ENCODE measurements at places on chromosomes 13 and 19.

DNA sequence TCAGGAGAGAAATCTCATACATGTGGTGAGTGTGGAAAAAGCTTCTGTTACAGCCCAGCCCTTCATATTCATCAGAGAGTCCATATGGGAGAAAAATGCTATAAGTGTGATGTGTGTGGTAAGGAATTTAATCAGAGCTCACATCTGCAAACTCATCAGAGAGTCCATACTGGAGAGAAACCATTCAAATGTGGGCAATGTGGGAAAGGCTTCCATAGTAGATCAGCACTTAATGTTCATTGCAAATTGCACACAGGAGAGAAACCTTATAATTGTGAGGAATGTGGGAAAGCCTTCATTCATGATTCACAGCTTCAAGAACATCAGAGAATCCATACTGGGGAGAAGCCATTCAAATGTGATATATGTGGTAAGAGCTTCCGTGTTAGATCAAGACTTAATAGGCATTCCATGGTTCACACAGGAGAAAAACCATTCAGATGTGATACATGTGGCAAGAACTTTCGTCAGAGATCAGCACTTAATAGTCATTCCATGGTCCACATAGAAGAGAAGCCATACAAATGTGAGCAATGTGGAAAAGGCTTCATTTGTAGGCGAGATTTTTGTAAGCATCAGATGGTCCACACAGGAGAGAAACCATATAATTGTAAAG is 15.2 kb downstream of the ZNF221 start:
- DNase-seq, result no peak

DNA sequence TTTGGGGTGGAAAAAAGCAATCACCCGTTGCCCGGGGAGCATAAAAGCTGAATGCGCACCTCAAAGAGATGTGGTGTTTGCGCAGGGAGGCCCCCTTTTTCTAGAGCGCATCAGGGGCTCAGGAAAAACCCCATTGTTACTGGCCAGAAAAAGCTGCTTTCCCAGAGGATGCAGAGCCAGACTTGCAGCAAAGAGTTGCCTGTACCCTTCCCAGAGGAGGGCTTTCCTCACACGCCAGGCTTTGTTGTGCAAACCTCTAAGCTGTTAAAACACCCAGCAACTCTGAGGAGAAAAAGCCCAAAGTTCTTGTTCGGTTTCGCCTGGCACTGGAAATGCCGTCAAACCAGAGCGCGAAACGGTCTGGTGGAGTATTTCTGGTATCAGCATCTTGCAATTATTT is 29.3 kb downstream of the GSX1 start:
- DNase-seq, result no peak

GRCh38 chr19:6271721-6272410 is 7.9 kb downstream of the MLLT1 start:
- no peak for DNase-seq

GRCh38 chr13:109794095-109794494 is 7.7 kb upstream of the IRS2 start:
- DNase-seq, result no peak

- DNase-seq, result peak; percentile 94
These were observed at the start of gene WDR18 for GRCh38 chr19:984165-984967. TSS of gene WDR18 (plus strand) at chr19:984345. CDS start at chr19:984354, 9 bp downstream.

DNA sequence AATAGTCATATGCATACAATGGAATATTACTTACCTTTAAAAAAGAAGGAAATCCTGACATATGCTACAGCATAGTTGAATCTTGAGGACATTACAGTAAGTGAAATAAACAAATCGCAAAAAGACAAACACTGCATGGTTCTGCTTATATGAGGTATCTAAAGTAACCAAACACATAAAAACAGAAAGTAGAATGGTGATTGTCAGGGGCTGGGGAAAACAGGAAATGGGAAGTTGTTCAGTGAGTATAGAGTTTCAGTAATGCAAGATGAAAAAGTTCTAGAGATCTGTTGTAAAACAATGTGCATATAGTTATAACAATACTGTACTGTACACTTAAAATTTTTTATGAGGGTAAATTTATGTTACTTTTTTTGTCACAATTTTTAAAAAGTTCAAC is 219.4 kb downstream of the KLF5 start:
- no peak for DNase-seq

DNA sequence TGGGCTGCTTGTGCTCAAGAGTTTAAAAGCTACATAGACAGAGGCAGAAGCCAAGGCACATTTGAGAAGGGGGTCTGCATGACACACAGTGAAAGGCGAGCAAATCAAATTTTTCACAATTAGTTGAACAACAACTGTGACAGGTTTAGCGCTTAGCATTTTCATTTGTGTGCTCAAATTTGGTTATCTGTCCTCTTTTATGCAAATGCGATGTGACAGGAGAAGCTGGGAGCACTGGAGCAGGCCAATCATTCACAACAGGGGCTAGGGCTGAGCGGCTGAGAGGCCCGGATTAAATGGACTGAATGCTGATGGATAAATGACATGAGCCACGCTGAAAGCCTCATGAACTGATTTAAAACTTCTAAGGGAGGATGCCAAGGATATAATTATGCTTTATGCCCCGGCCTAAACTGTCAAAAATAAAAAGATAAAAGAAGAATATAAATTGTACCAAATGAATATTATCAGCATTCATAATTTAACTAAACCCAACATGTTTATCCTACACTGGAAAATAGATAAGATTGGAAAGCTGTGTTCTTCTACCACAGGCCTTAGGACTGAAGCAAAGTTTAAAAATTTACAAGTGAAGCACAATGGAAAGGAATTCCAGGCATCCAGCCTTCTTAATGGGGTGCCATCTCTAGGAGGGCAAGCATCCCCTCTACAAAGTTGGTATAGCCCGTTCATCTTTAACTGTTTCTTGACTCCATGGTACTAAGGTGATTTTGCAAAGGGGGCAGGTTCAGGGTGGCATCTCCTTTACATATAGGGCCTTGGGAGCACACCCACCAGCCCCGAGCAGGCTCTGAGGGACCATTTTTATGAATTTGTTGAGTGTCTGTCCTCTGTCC is 117.9 kb downstream of the RBM26 start:
- no peak for DNase-seq

DNA sequence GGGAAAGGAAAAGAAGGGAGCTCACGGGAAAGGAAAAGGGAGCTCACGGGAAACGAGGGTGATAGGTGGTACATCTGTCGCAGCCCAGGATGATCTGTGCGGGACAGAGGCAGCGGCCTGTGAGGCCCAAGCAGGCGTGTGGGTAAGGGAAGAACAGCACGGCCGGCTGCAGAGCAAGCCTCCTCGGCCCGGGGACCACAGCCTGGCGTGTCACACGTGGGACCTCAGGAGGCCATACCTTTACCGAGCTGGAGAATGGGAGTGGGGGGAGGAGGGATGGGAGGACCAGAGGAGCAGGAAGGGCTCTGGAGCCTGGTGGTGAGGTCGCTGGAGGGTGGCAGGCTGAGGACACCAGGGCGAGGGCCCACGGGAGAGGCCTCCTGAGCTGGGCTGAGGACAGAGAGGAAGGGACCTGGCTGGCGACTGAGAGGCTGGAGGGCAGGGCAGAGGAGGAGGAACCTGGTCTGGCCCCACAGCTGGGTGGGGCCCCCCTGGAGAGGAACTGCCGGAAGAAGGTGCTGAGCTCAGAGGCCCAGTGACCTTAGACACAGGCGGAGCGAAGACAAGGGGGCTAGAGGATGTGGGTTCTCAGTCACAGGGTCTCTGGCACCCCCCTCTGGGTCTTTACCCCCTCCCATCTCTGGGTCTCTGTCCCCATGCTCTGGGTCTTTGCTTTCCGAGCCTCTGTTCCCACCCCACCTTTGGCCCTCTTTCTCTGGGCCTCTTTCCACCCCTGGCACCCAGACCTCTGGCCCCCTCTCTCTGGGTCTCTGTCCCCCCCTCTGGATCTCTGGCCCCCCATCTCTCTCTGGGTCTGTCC is 2.9 kb upstream of the FTL start:
- peak; percentile 59 for DNase-seq

- no peak for DNase-seq
These were observed 228.3 kb downstream of the KLF5 start for GRCh38 chr13:73286942-73287620.

GRCh38 chr19:7879836-7880235 is 5.6 kb upstream of the PRR36 start:
- no peak for DNase-seq

- no peak for DNase-seq
These were observed 174.3 kb downstream of the IRS2 start for GRCh38 chr13:109611912-109612691.

DNA sequence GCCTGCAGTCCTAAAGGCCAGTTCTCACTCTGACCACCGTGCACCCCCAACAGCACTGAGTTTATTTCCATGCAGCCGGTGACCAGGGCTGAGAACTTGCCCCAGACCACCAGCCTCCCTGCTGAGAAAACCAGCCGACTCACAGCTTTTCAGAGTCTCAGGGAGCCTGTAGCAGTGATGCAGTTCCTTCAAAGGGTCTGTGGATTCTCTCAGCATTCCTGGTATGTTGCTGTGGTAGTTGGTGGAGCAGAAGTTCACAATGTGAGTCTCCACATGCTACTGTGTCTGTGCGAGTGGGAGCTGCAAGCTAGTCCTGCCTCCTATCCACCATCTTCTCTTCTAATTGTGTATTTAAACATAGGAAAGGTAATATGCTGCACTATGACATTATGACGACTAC is 254.9 kb upstream of the KLF12 start:
- no peak for DNase-seq

DNA sequence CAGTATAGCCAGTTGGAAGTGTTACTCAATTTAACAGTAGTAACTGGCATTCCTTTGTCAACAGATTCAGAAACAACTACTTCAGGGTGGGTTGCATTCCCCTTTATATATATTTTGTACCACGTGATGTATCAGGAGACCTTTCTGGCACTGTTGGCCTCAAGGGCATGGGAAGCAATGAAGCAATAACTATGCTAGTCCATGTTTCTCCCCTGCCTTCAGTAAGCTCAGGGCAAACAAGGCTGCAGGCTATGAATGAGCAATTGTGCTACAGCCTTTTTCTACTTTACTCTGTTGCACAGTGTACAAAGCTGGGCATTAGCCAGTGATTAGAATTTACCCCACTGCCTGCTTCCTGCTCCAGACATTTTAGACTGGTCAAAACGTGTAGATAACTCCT is 348.8 kb downstream of the GPC5 start:
- DNase-seq, result no peak

DNA sequence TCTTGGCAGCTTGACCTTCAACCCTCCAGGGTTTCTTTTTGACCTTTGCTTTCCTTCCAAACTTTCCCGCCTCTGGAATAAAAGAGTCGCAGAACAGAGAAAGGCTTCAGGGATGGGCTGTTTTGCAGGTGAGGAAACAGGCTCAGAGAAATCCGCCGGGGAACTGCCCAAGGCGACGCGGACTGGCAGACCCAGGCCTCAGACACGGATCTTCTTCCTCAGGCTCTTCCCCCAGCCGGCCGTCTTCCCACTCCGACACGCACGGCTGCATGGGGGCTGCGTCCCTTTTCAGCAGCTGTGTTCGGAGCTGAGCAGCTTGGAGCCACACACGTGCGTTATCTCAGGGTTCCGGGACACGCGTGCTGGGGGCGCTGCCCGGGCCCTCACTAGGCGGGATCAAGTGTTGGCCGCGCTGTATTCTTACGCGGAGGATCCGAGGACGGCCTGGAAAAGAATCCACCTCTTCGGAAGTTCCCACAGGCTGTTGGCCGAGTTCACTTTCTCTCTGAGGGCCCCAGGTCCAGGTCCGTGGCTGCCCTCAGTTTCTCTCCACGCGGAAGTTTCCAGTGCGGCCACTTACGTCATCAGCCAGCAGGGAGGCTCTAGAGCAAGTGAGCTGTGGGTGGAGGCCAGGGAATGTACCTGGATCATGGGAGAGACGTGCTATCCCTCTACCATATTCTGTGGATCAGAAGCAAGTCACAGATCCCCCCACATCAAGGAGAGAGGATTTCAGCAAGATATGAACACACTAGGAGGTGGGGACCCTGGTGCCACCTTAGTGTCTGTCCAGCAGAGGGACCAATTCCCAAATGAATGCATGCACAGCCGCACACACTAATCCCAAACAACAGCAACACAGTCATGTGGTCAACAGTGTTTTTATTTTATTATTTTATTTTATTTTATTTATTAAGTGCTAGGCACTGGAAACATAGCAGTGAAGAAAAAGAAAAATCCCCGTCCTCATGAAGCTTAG is 100.4 kb downstream of the ING1 start:
- DNase-seq, result no peak

- no peak for DNase-seq
These were observed 14.2 kb upstream of the ZNF492 start for GRCh38 chr19:22619932-22620331.

DNA sequence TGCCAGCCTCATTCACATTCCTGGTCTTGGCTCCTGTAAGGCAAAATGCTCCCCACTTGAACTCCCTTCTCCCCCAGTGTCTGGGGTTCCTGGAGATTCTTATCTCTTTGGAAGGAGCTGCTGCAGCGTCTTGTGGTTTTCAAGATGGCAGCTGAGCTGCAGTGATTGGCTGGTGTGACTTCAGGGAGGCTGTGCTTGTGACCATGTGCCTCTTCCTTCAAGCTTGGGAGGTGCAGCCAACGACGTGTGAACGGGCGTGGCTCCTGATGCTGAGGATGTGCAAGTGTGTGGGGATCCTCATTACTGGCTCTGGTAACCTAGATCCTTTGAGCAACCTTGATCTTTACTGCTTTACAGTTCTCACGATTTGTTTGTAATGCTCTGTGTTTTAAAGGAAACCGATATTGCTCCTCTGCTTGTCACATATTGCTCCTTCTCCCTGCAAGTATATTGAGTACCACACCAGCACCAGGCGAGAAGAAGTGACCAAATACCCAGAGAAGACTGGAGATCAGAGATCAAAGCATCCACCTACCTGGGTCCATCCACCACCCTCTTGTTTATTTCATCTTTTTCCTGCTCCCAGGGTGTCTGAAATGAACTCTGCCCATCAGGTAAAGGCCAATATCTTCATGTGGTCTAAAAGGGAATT is 208.5 kb downstream of the FGF9 start:
- DNase-seq, result no peak

- DNase-seq, result peak; percentile 49
These were observed 18.3 kb downstream of the UBAC2 start for GRCh38 chr13:99218969-99219368.

DNA sequence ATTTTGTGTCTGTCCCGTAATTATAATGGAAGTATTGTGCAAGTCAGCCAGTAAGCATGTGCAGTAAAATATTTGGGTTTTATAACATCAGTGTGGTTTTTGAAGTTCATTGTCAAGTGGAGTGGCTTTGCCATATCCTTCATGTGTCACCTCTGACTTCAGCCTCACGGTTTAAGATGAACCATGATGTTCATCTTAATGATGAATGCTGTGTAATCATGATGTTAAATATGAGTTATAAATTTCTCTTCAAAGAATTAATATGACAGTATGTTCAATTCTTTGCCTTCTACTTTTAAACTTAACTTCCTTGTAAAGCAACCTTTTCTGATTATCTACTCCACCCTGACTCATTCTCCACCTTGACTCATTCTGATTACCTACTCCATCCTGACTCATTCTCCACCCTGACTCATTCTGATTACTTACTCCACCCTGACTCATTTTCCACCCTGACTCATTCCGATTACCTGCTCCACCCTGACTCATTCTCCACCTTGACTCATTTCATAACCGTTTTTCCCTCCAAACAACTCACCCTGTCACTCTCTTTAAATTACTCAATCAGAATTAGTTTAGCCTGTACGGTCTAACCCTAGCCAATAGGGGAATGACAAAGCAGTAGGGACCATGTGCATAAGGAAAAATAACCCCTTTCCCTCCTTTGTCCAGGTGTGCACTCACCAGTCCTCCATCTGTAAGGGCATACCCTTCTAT is 50.3 kb upstream of the ANKRD10 start:
- peak; percentile 35 for DNase-seq

GRCh38 chr19:55086730-55087541 is 11.3 kb downstream of the EPS8L1 start:
- DNase-seq, result peak; percentile 66

GRCh38 chr13:40629678-40630384 is 36.6 kb downstream of the FOXO1 start:
- no peak for DNase-seq
